ENCODE measurements at places on chromosomes 12 and 14.

GRCh38 chr14:95409477-95410272 is 90.0 kb upstream of the CLMN start:
- DNase-seq = no peak

- peak; percentile 26 for DNase-seq
Observed at GRCh38 chr12:65825507-65826352, 1.4 kb downstream of the HMGA2 start.

GRCh38 chr12:104055686-104056388 is 5.8 kb upstream of the GLT8D2 start:
- DNase-seq = no peak

DNA sequence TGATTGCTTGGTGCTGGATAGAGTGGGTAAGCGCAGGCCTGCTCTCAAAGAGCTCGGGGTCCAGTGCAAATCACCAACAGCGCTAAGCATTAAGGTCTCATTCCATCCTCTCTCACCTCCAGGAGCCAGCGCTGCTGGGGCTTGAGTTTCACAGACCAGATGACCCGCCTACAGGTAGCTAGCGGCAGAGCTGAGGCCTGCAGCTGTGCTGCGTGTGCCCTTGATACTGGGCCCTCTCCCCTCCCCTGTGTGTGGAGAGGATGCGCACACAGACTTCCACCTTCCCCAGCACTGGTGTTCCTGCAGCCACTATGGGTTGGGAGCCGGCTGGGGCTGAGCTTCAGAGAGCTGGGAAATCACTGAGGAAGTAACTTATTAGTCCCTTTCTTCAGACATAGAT is 149.9 kb downstream of the CALM1 start:
- no peak for DNase-seq

- no peak for DNase-seq
Observed at GRCh38 chr14:95500772-95501401, 15.6 kb downstream of the SYNE3 start.

GRCh38 chr14:95379634-95380033 is 59.9 kb upstream of the CLMN start:
- no peak for DNase-seq

DNA sequence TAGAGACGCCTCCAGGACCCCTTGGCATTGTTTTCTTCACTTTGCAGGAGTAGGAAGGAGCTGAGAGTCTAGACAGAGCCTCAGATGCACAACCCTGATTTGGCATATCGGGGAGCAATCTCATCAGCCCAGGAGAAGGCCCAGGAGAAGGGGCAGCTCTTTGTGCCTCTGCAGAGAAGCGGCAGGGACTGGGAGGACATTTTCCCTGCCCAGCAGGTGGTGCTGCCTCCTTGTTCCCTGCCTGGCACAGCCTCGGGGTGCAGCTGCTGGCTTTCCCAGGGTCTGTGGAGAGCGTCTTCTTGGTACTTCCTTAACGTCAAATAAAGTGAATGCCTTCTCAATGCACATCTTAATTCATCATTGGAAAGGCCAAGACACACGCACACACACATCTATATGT is 419.5 kb downstream of the TMEM121 start:
- no peak for DNase-seq

- no peak for DNase-seq
Observed at GRCh38 chr12:68919581-68920239, 13.3 kb downstream of the CPM start.

DNA sequence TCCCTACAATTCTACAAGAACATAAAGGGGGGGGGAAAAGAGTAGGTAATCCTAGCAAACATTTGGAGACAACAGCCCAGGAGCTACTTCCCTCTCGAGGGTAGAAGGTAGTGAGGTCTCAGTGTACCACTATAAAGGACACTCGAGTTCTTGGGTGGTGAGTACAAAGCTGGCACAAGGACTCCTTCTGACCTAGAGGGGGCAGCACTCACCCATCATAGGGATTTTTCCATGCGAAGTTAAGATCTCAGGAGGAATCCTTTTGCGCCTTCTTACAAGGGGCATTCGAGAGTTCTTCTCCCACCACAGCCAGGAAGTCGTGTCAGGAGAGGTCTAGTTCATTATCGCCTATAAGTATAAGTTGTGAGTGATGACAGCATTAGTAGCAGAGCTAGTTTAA is 200.2 kb upstream of the RBM19 start:
- peak; percentile 2 for DNase-seq

GRCh38 chr12:51368640-51369517 is 22.3 kb downstream of the GALNT6 start:
- DNase-seq = peak; percentile 87

DNA sequence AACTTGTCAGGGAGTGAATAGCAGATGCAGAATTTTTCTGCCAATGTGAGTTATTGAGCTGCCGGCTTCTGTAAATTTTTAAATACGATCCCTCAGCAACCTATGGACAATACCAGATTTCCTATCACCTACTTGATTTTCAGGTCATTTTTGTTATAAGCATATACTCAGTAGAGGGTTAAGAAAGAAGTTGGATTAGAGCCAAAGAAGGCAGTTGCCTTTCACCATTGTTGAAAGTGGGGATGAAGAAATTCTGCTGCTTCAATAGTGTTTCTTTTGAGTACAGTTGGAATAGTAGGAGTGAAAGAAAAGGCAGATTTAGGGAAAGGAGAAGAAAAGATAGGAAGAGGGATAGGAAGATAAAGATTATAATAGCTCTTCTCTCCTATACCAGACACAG is 197.1 kb downstream of the ATP23 start:
- DNase-seq = no peak

- no peak for DNase-seq
Observed at GRCh38 chr14:22210906-22211305, 378.1 kb downstream of the DAD1 start.

DNA sequence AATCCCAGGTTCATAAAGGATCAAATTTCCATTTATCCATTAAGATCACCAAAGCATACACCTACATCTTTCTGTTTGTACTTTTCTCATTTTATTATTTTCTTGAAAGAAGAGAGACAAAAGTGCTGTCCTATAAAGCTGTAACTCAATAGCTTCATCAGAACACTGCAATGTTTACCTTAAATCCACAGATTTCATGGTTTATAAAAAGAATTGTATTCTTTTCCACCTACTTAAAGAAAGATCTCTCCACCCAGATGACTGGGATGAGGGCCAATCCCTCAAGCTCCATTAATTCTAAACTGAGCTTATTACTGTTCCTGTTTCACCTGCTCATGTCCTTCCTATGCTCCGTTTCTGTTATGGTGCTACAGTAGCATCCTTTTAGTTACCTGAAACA is 470.6 kb downstream of the BCAT1 start:
- no peak for DNase-seq

- DNase-seq = no peak
Observed at GRCh38 chr12:1527789-1528188, 66.6 kb downstream of the FBXL14 start.

DNA sequence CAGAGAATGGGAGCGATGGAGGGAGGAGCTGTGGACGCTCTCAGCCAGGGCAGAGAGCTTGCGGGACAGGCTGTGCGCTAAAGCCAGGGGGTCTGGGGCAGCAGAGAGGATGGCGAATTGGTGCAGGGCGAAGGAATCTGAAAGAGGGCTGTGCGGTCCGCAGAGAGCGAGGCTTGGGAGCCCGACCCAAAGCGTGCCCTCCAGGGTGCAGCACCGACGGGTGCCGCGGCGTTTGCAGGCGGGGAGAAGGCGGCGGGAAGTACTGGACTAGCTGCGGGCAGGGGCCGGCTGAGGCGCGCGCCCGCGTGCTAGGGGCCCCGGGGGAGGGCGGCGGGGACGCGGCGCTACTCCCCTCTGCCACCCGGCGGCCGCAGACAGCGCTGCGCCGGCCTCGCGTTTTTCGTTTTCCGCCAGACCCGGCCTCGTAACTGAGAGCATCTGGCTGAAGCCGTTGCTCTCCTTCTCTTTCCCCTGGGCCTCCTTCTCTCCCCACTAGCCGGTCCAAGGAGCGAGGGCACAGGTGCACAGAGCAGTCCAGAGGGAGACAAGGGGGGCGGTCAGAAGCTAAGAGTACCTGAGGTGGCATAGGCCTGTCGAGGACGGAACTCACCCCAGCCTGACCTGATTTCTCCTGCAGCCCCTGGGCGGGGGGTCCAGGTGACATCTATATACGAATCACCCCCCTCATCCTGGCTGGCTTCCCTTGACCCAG is 24.9 kb downstream of the SLC6A12 start:
- peak; percentile 62 for DNase-seq
